ENCODE measurements at places on chromosomes 12 and 14. TPM values are rescaled to one million over a fixed set of nuclear protein-coding genes. Genes with fewer than 3 reads are reported as not detected.

The TMEM233 gene
- total RNA-seq: not detected

The ZDHHC22 gene
- 0.15 TPM for total RNA-seq

The CCDC196 gene
- total RNA-seq: not detected

The C12orf42 gene
- total RNA-seq: not detected

The SLC17A8 gene
- total RNA-seq: not detected

The PPFIA2 gene
- not detected for total RNA-seq

The PLXNC1 gene
- not detected for total RNA-seq
